8988T (cell line): ENCODE measurements at places on chromosomes 4 and X.

DNA sequence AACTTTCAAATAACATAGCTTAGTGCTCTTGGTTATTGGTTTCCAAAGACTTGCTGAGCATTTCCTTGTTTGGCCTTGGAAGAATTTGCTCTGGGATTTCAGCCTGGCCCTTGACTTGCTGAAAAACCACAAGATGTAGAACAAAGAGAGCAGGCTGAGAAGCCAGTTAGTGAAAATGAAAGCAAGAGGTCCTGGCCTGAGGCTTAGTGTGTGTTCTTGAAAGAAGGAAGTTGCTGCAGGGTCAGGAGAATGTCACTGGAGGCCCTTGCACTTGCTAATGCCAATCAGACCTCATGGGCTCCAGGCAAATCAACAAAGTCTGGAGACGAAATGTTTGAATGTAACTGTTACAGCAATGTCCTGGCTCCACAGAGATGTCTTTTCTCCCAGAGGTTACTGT, 79.4 kb downstream of the SYNPO2 start:
- no peak for DNase-seq

DNA sequence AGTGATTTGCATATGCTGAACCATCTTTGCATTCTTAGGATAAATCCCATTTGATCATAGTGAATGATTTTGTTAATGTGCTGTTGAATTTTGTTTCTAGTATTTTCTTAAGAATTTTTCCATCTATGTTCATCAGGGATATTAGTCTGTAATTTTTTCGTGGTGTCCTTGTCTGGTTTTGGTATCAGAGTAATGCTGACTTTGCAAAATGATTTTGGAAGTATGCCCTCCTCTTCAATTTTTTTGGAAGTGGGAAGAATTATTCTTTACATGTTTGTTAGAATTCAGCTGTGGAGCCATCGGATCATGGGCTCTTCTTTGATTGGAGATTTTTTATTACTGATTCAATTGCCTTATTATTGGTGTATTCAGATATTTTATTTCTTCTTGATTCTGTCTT, 54.0 kb upstream of the TRO start:
- DNase-seq, result no peak

- DNase-seq, result no peak
Measured at GRCh38 chrX:15929194-15929593, 74.6 kb upstream of the AP1S2 start.

GRCh38 chrX:106875151-106875550, 28.0 kb downstream of the RIPPLY1 start:
- no peak for DNase-seq
